ENCODE measurements at places on chromosomes 13 and 19.

DNA sequence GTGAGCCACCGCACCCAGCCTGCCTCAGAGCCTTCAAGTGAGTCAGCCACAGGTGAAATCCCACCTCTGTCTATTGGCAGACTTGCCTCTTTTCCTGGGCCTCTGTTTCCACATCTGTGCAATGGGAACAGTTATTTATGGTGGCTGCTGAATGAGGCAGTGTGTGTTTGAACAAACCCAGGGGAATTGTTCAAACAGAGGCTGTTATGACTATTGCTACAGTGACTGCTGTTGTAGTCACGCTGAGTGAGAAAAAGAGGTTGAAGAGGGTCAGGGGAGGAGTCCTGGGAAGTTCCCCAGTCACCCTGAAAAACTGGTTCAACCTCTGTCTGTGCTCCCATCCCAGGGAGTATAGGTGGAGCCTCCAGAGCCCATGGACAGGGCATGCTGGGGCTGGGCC, at the start of gene CEACAM19:
Gene CEACAM19 (plus strand): TSS at position 83 of the 400 bp plus-strand sequence. CDS start 450 bp downstream, outside the sequence.
- no peak for DNase-seq

GRCh38 chr19:54062643-54063042, 1.1 kb downstream of the VSTM1 start:
- DNase-seq, result no peak

DNA sequence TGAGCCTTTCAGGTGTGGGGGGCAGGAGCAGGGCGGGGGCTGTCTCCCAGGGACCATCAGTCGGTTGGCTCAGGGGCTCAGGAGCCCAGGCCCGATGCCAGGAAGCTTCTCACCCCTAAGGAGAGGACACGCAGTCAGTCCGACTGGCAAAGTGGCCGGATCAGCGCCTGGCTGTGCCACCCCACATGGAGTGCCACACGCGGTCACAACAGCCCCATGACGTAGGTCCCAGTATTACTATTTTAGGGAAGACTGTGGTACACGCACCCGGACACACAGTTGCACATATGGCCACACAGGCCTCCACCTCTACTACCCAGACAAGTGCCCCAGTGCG, 29.3 kb upstream of the GRTP1 start:
- no peak for DNase-seq

DNA sequence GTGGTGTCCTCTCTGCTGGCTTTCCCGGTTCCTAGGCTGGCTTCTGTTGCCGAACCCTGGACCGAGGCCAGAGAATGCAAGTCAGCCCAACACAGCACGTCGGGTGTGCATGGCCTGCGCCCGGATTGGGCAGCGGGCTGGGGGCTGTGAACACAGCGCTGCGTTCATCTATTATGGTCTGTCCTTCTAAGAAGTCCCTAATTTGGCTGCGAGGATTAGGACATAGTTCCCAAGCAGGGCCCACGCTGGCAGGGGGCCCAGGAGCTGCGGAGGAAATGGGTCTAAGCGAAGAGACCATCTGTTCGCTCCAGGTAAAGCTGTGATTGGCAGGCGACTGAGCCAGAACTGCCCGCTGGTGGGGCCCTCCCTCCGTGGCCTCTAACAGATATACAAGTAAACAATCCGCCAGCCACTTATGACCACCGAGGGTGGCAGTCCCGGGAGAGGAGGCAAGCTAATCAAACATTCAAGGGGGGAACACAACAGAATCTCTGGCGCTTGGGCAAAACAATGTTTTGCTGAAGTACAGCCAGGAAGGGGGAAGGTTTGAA, 6.0 kb downstream of the SYCE2 start:
- no peak for DNase-seq

GRCh38 chr19:18156841-18157464, 4.0 kb downstream of the PIK3R2 start:
- no peak for DNase-seq

GRCh38 chr19:48798937-48799336, 11.9 kb downstream of the BCAT2 start:
- DNase-seq, result no peak

GRCh38 chr13:47875201-47875600, 125.9 kb downstream of the SUCLA2 start:
- DNase-seq, result no peak

DNA sequence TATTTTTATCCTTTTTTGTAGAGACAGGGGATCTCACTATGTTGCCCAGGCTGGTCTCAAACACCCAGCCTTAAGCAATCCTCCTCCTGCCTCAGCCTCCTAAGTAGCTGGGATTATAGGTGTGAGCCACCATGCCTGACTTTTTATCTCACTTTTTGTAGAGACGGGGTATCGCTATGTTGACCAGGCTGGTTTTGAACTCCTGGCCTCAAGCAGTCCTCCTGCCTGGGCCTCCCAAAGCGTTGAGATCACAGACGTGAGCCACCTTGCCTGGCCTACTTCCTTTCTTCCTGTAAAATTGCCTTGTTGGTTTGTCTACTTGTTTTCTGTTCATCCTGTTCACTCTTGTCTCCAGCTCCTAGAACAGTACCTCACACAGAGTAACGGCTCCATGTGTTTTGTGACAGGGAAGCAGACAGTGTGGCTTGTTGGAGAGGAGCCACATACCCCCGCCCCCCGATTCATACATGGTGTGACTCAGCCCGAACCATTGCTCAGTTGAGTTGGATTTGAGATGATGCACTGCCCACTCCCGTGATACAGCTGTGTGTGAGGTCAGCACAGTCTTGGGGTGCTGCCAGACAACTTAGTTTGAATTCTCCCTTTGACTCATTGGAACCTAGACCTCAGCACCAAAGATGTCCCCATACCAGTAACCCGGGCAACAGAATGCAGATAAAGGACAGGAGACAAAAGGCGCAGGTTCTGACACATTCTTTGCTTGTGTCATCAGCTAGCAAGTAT, 34.2 kb downstream of the GPR42 start:
- no peak for DNase-seq

- no peak for DNase-seq
These were observed 21.7 kb downstream of the LILRB4 start for GRCh38 chr19:54684527-54684926.

DNA sequence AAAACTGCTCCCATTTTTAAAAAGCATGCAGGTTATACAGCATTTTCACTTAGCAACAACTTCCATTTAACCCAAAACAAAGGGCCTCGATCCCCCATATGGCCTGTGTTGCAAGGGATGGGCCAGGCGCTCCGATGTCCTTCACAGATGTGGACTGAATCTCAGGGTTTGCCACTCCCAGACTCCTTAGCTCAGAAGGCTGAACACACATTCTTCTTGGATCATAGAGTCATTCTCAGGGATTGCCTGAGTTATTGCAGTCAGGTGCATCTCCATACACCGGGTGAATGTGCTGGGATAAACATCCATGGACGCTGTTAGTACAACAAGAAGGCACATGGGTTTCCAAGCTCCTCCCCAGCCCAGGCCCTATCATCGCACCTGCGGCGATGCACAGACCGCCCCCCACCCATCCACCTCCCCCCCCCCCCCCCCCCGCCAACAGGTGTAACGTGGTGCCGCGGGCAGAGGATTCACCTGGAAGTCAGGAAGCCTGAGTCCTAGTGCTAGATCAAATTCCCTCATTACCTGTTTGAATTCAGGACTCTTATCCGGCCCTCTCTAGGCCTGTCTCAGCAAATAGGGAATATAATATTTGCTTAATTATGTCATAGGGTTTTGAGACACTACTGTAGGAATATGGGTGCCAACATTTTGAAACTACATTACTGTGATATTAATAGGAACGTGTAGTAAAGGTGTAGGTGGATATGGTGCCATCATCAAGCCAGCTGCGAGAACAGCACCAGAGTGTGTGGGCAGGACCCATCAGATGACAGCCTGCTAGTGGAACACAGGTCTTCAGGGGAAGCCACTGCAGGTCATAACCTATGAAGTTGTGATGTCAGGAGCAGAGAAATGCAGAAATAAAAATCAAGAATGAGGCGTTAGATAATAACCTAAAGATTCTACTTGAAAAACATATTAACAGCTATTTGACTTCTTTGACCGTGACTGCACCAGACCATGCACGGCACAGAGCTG, 110.9 kb downstream of the SACS start:
- no peak for DNase-seq

All from stimulated activated CD8-positive, alpha-beta memory T cell treated with anti-CD3 and anti-CD28 coated beads, Interleukin-4, amount 100 ng/mL, for 1 hour (primary cell).